ENCODE measurements at places on chromosomes 1 and 21. TPM values are rescaled to one million over a fixed set of nuclear protein-coding genes. Genes with fewer than 3 reads are reported as not detected.

DNA sequence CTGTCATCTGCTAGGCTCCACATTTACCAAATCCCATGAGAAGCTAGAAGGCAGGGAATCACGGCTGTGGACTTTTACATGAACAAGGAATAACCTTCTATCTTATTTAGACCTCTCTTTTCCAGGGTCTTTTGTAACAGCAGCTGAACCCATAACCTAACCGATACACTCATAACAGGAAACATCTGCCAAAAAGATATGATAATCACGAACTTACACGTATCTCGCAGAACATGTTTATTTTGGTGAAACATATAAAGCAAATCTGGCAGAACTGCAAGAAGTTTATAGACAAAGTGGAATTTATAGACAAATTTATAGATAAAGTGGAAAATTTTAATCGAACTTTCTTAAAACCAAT, 20.4 kb downstream of the TINAGL1 start:
- H3K27me3 ChIP-seq: no peaks in the 10 kb centered on the region
- DNase-seq: no peak
- H3K27ac ChIP-seq: no peak overlapping the region
- no peak overlapping the region for H3K4me3 ChIP-seq

GRCh38 chr1:67013573-67013972, 40.4 kb downstream of the SLC35D1 start:
- peaks cover 2% of the 10 kb centered on the region for H3K4me1 ChIP-seq
- no peak for DNase-seq
- H3K4me3 ChIP-seq: no peak overlapping the region
- no peaks in the 10 kb centered on the region for H3K27me3 ChIP-seq
- peaks cover 44% of the 10 kb centered on the region for H3K36me3 ChIP-seq

- no peak overlapping the region for H3K27ac ChIP-seq
These were observed 194.6 kb downstream of the GREM2 start for GRCh38 chr1:240417317-240417716.

GRCh38 chr1:195745189-195746010, 862.8 kb downstream of the KCNT2 start:
- H3K4me1 ChIP-seq: peaks cover 34% of the 10 kb centered on the region
- H3K27me3 ChIP-seq: no peaks in the 10 kb centered on the region
- H3K27ac ChIP-seq: no peak overlapping the region
- no peak overlapping the region for H3K4me3 ChIP-seq
- DNase-seq: no peak

- no peak for DNase-seq
- H3K27ac ChIP-seq: no peak overlapping the region
- H3K27me3 ChIP-seq: peaks cover 6% of the 10 kb centered on the region
- no peaks in the 10 kb centered on the region for H3K36me3 ChIP-seq
- H3K4me1 ChIP-seq: no peaks in the 10 kb centered on the region
These were observed 472.6 kb upstream of the DEPDC1 start for GRCh38 chr1:68969441-68969840.

GRCh38 chr1:14094611-14095400, 394.8 kb downstream of the PRDM2 start:
- no peak overlapping the region for H3K4me3 ChIP-seq
- no peak for DNase-seq
- no peaks in the 10 kb centered on the region for H3K36me3 ChIP-seq
- H3K27ac ChIP-seq: no peak overlapping the region
- peaks cover 55% of the 10 kb centered on the region for H3K27me3 ChIP-seq
- H3K4me1 ChIP-seq: no peaks in the 10 kb centered on the region

DNA sequence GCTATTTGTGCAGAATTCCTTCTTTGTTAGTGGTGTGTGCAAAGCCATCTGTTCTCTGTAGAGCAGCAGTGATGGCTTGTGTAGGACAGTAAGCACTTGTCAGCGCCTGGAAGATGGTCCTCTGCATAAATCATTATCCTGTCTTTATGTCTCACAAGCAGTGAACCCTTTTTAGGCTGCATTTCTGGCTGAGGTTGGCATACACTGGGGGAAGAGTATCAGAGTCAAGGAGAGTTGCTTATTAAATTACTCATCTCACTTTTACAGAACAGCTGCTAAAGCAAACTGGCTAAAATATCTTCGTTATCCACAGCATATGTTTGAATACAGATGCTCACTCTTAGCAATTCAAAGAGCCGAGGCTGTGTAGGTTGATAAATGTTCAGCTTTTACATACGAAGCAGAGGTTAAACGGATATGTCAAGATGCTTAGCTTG, 54.6 kb upstream of the NCAM2 start:
- H3K4me3 ChIP-seq: no peak overlapping the region
- no peak overlapping the region for H3K27ac ChIP-seq
- no peaks in the 10 kb centered on the region for H3K27me3 ChIP-seq
- no peak for DNase-seq
- no peaks in the 10 kb centered on the region for H3K36me3 ChIP-seq

DNA sequence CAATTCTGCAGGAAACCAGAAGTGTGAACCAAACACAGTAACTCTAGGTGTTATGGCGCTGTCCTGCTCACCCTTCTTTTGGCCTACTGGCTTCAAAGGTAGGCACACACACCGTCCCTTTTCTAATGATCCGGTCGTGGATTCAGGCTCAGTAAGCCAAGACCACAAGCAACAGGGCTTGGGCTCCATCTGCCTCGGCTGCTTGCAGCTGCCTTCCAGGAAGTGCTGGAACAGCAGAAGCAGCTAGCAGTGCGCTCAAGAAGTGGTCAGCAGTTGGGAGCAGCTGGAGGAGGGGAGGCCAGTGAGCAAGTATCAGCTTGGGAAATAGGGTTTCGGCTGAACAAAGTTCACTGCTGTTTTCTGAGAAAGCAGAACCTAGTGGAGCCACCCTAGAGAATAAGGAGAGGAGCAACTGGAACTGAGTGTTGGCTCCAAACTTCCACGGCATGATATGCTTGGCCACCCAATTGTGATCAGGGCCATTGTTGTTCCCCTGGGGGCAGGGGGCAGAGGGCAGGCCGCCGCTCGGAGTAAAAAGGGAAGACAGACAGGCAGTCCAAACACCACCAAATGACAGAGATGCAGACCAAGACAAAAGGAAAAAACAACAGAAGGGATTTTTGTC, 173.4 kb downstream of the TOMM20 start:
- no peaks in the 10 kb centered on the region for H3K36me3 ChIP-seq
- peak overlapping the region; percentile 76 for H3K27ac ChIP-seq
- H3K4me3 ChIP-seq: no peak overlapping the region
- H3K27me3 ChIP-seq: no peaks in the 10 kb centered on the region

DNA sequence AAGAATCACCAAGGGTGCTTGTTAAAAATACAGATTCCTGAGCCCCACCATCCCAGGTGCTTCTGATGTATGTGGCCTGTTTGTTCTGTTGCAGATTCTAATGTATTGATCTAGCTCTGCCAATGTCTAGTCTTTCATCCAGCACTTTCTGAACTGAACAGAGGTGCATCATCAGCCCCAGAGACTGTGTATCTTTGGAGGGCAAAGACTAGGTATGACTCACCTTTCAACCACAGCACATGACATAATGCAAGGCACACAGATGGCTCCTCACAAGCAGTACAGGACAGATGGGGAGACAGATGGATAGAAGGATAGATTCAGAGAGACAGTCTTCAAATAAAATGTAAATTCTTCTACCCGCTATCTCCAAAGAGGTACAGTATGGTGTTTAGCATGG, 32.3 kb downstream of the CD58 start:
- peaks cover 17% of the 10 kb centered on the region for H3K36me3 ChIP-seq
- no peaks in the 10 kb centered on the region for H3K27me3 ChIP-seq
- no peak overlapping the region for H3K4me3 ChIP-seq
- H3K4me1 ChIP-seq: no peaks in the 10 kb centered on the region

DNA sequence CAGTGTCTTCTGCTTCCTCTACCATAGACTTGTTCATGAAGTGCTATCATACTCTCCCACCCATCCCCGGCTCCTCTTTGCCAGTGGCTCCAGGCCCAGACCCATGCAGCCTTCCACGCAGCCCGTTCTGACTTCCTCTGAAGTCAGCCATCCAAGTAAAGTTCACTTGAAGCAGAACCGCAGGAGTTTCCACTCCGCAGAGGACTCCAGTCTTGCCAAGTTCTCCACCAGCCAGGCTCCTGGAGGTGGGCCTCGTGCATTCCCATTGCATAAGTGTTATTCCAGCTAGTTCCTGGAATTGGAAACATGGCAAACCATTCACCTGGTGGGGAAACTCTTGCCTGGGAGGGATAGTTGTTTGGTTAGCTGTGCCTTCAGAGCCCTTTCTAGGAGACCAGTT, 185.1 kb downstream of the PLPP3 start:
- no peak overlapping the region for H3K4me3 ChIP-seq
- H3K27me3 ChIP-seq: no peaks in the 10 kb centered on the region
- H3K27ac ChIP-seq: no peak overlapping the region
- peaks cover 37% of the 10 kb centered on the region for H3K4me1 ChIP-seq

- peak overlapping the region; percentile 83 for H3K27ac ChIP-seq
- H3K4me1 ChIP-seq: peaks cover 44% of the 10 kb centered on the region
- H3K4me3 ChIP-seq: no peak overlapping the region
- no peak for DNase-seq
These were observed 2.4 kb upstream of the SLC19A2 start for GRCh38 chr1:169488157-169488556.

DNA sequence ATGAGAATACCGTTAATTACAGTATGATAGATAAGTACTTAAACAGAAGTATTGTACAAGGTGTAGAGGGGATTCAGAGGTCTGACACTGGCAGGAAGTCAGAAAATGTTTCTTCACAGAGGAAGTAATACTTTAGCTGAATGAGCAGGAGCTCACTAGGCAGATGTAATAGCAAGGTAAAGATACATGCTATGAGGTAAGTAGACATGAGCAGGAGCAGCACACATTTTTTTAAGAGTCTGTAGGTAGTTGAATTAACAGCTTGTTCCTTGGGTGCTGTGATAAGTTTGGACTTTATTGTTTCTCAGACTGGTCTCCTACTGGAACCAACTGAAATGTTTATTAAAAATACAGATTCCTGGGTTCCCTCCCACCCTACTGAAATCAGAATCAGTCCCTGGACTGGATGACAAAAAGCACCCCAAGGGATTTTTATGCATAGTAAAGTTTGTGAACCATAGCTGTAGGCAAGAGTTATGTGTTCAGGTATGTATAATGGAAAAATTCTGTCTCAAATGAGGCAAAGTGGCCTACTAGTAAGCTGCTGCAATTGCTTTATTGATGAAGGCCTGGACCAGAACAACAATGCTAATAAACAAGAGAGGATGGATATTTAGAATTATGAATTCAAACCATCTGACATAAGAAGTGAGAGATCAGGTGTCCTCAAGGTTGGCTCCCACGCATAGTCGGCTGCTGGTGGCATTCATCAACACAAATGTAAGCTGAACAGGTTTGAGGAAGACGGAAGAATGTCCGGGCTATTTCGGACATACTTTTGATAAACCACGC, 902 bp downstream of the AP4B1 start:
- peak overlapping the region; percentile 98 for H3K27ac ChIP-seq
- H3K27me3 ChIP-seq: no peaks in the 10 kb centered on the region
- peaks cover 13% of the 10 kb centered on the region for H3K4me1 ChIP-seq
- peak overlapping the region; percentile 91 for H3K4me3 ChIP-seq
- H3K36me3 ChIP-seq: peaks cover 7% of the 10 kb centered on the region
- no peak for DNase-seq

DNA sequence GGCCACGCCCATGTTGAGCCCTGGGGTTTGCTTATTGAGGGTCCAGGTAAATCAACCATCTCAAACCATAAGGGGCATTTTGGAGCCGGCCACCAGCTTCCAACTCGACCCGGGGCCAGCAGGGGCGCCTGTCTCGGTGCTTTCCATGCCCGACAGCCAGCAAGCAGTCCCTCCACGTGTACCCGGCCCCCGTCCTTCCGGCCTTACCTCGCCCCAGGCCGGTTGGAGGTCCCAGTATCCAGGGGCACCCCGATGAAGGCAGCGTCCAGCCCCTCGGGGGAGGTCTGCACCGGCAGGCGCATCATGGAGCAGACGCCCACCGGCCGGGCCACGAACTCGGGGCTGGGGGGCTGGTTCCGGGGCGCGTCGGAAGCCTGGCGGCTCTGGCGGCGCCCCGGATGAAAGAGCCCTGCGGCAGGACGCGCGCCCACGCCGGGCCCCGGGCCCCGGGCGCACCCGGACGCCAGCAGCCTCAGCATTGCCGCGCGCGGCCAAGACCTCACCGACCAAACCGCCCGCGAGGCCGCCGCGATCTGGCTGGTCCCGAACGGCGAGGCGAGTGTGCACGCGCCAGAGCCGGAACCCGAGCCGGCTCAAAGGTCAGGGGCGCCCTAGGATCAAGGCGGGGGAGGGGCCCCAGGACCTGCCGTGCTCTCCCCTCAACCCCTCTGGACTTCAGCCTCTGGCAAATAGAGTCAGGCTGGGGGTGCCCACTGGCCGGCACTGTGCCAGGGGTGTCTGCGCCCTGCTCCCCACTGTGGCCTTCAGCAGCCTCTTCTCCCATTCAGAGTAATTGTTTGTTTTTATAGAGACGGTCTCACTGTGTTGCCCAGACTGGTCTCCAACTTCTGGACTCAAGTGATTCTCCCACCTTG, at the start of gene AGMAT:
Gene AGMAT (minus strand): TSS at position 563 of the 875 bp plus-strand sequence. CDS start 84 bp downstream, at position 479.
- no peaks in the 10 kb centered on the region for H3K36me3 ChIP-seq
- H3K4me1 ChIP-seq: no peaks in the 10 kb centered on the region
- H3K27me3 ChIP-seq: peaks cover 4% of the 10 kb centered on the region
- DNase-seq: peak; percentile 48
- no peak within 1 kb of the TSS for H3K27ac ChIP-seq

Gene TEX38
- total RNA-seq: 0.57 TPM

Gene ZNF695
- 5.9 TPM for total RNA-seq

Gene LRRN2
- total RNA-seq: 3.3 TPM

Gene SLAMF9
- total RNA-seq: not detected

Gene AK5
- total RNA-seq: not detected

All from mesothelial cell of epicardium (in vitro differentiated cells).